Immature natural killer cell (primary cell): ENCODE measurements at places on chromosomes 11 and 22. TPM values are rescaled to one million over a fixed set of nuclear protein-coding genes. Genes with fewer than 3 reads are reported as not detected.

OR8G5 gene
- polyA plus RNA-seq = not detected

GAS2 gene
- 2.7 TPM for polyA plus RNA-seq

SLC25A45 gene
- polyA plus RNA-seq = 10.3 TPM

OR51E2 gene
- not detected for polyA plus RNA-seq

GRIA4 gene
- polyA plus RNA-seq = not detected

SESN3 gene
- 0.33 TPM for polyA plus RNA-seq

SERPINH1 gene
- polyA plus RNA-seq = 8.4 TPM

ISX gene
- polyA plus RNA-seq = not detected

ANO5 gene
- 0.07 TPM for polyA plus RNA-seq

RANBP1 gene
- polyA plus RNA-seq = 92.4 TPM

OR10D3 gene
- polyA plus RNA-seq = not detected

TMEM135 gene
- polyA plus RNA-seq = 20.2 TPM

TCIRG1 gene
- polyA plus RNA-seq = 132 TPM

SCUBE1 gene
- not detected for polyA plus RNA-seq

DPP3 gene
- 44.5 TPM for polyA plus RNA-seq

OPCML gene
- not detected for polyA plus RNA-seq

CABP2 gene
- not detected for polyA plus RNA-seq

CCDC87 gene
- polyA plus RNA-seq = not detected

POU2AF1 gene
- polyA plus RNA-seq = not detected

MLC1 gene
- 64.8 TPM for polyA plus RNA-seq

GAS2L1 gene
- polyA plus RNA-seq = 0.26 TPM

MS4A3 gene
- 0.71 TPM for polyA plus RNA-seq

RRP8 gene
- 18.3 TPM for polyA plus RNA-seq

C1QTNF5 gene
- polyA plus RNA-seq = not detected

OR4C16 gene
- polyA plus RNA-seq = not detected

MS4A14 gene
- polyA plus RNA-seq = not detected

CST6 gene
- not detected for polyA plus RNA-seq

C2CD3 gene
- polyA plus RNA-seq = 16.0 TPM

GVQW3 gene
- 0.13 TPM for polyA plus RNA-seq

PARVG gene
- polyA plus RNA-seq = 54.0 TPM

OR52A1 gene
- not detected for polyA plus RNA-seq

JHY gene
- polyA plus RNA-seq = 1.7 TPM

ZDHHC13 gene
- 10.2 TPM for polyA plus RNA-seq

MUC2 gene
- polyA plus RNA-seq = not detected

MMP12 gene
- polyA plus RNA-seq = not detected

KRTAP5-2 gene
- not detected for polyA plus RNA-seq

SCGB2A2 gene
- not detected for polyA plus RNA-seq

ROBO4 gene
- polyA plus RNA-seq = not detected

TMEM132A gene
- polyA plus RNA-seq = not detected

SHANK3 gene
- polyA plus RNA-seq = not detected

PYGM gene
- polyA plus RNA-seq = 1.1 TPM

MPEG1 gene
- polyA plus RNA-seq = 7.1 TPM
